SW480 (cell line): ENCODE measurements at places on chromosomes 1 and 21.

DNA sequence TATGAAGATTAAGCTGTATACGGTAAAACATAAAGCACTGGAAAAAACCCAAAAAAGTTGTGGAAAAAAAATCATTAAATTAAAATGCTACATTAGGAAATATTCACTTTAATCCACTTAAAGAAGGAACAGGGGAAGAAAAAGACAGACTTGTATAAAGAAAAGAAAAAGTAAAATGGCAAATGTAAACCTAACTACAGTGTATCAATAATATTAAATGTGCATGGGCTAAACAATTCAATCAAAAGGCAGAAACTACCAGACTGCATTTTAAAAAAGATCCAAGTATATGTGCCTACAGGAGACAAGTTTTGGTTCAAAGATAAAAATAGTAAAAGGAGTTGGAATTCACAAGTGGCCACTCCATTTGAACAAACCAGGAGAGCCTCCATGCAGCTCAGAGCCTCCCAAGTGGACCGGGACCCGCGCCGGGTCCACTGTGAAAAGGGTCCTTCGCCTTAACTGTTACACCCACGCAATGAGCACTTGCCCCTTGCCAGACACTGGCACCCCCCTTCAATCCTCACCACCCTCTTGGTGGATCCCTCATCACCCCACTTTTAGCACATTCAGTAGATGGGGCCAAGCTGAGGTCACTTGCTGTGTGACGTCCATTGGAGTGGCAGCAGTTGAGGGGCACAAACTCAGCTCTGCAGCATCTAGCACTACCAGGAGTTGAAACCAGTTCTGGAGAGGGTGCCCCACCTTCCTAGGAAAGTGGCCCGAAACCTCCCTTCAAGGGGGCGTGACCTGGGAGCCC, 898 bp downstream of the C1orf174 start:
- peak; percentile 37 for DNase-seq

GRCh38 chr1:60889709-60890108, 192.7 kb upstream of the NFIA start:
- no peak for DNase-seq

GRCh38 chr1:40739455-40740008, 44.1 kb upstream of the KCNQ4 start:
- DNase-seq, result no peak

DNA sequence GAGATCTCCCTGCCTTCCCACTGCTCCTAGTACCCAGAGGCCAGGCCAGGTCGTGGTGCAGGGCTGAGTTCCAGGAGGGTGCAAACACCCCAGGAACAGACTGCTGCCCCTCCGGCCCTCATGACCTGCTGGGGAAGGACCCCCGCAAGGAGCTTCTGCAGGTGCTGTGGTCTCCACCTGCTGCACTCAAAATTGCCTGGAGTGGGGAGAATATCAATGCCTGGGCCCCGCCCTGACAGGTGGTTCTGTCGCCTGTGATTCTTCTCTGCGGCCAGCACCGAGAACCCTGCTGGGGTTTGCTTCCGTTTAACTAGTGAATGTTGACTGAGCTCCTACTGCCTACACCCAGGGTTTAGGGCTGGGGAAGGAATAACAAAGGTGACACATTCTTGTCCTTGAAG, 2.1 kb upstream of the TFF3 start:
- peak; percentile 27 for DNase-seq

DNA sequence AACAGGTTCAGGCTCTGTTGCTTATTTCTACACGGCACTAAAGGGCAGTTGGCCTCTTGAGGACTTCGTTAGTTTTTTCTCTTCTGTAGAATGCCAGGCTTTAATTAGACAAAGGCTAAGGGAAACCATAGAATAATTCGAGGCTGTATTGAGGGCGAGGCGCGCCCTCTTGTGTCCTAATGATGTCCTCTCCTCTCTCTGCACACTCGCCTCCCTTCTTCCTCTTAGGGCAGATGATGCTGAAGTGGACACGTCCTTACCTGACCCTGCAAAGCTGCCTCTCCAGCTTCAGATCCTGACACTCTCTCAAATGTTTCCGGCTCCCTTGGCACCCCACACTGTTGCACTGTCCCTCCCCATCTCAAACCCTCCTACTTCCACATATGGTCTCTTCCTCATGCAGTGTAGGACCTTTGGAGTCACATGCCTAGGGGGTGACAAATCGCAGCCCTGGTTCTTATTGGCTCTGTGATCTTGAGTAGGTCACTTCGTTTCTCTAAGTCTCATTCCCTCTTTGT, 1.9 kb upstream of the ZSCAN20 start:
- peak; percentile 82 for DNase-seq

- no peak for DNase-seq
These were observed 8.6 kb upstream of the EEIG2 start for GRCh38 chr1:108551137-108551862.

DNA sequence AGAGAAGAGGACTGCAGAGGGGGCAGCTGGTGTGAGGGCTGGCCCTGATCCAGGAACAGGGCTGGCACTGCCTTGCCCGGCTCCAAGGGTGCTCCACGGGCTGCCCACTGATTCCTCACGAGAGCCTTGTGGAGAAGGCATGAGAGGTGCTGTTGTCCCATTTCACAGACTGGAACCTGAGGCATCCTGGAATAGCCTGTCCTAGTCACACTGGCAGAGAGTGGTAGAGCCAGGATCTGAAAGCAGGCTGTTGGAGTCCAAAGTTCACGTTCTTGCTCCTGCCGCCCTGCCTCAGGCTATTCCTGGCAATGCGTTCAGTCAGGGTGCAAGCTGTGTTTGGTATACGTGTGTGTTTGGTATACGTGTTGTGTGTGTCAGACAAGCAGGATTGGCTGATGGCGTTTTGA, 1.8 kb downstream of the RER1 start:
- DNase-seq, result no peak

DNA sequence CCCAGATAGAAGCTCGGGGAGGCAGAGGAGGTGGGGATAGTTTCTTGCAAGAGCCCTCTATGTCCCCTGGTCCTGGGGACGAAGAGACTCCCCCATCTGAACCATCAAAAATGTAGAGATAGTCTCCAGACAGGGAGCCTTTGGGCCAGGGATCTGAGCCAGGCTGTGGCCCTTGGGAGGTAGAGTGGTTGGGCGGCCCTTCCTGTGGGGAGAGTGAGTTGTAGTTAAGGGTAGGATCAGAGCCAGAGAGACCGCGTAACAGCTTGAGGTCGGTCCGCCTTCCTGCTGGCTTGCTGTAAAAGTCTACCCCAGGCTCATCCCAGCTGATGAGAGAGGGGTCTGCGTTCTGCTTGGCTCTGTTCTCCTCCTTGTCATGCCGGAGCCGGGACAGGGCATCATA, 25.3 kb downstream of the PIK3C2B start:
- no peak for DNase-seq

DNA sequence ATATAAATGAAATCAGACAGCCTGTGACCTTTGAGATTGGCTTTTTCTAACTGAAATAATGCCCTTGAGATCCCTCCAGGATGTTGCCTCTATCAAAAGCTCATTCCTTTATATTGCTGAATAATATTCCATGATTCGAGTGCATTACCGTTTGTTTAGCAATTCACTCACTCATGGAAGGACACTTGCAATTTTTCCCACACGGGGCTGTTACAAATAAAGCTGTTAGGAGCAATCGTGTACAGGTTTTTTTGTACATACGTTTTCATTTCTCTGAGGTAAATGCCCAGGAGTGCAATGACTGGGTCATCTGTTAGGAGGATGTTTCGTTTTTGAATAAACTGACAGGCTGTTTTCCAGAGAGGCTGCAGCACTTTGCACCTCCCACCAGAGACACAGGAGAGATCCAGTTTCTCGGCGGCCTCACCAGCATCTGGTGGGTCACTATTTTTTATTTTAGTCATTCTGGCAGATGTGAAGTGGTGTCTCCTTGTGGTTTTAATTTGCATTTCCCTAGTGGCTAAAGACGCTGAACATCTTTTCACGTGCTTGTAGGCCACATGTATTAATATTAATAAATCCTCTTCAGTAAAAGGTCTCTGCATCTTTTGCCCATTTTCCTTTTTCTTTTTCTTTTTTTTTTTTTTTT, 11.0 kb downstream of the PRDM15 start:
- no peak for DNase-seq

GRCh38 chr1:165697491-165697880, 876 bp downstream of the ALDH9A1 start:
- DNase-seq, result no peak

DNA sequence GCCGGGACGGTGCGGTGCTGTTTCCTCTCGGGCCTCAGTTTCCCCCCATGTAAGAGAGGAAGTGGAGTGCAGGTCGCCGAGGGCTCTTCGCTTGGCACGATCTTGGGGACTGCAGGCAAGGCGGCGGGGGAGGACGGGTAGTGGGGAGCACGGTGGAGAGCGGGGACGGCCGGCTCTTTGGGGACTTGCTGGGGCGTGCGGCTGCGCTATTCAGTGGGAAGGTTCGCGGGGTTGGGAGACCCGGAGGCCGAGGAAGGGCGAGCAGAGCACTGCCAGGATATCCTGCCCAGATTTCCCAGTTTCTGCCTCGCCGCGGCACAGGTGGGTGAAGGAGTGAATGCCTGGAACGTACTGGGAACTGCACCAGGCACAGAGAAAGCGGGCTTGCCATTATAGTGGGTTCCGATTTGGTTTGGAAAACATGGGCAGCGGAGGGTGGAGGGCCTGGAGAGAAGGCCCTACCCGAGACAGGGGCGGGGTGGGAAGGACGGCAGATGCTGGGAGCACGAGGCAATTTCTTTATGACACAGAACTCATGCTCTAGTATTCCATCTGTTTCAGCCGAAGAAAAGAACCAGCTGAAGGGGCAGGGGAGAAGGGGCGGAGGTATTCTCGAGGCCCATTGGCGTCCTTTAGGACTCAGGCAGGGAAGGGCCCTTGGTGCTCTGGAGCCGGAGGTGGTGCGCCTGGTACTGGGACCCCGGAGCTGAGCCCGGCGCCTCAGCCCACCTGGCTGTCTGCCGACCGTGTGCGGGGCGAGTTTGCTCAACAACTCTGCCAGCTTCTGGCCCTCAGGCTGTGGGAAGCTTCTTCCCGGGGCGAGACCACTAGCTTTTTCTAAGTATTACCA, 960 bp downstream of the PCSK9 start:
- peak; percentile 23 for DNase-seq

GRCh38 chr21:19712441-19712840, 1285.8 kb upstream of the NCAM2 start:
- DNase-seq, result no peak

GRCh38 chr1:113886417-113887401, 672 bp downstream of the BCL2L15 start:
- DNase-seq, result peak; percentile 66

DNA sequence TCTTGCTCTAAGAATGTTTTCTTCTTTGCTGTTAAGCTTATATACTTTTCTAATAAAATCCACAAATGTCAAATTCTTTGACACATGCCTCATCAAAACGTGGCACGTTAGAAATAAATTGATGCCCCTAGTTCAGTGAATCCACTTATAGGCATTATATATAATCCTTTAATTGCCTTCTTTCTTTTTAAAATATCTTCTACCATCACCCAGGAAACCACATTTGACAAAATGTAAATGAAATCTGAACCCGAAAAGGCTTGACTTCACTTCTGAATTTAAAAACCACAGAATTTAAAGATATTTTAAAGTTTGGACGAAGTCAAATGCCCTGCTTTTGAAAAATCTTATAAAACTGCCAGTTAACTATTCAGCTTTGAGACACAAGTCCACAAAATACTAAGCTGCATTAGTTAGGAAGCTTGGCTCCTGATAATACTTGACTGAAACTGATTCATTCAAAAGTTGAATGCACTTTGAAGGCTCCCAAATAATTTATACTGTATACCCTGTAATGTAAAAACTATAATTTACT, 22.4 kb upstream of the KIFAP3 start:
- no peak for DNase-seq

DNA sequence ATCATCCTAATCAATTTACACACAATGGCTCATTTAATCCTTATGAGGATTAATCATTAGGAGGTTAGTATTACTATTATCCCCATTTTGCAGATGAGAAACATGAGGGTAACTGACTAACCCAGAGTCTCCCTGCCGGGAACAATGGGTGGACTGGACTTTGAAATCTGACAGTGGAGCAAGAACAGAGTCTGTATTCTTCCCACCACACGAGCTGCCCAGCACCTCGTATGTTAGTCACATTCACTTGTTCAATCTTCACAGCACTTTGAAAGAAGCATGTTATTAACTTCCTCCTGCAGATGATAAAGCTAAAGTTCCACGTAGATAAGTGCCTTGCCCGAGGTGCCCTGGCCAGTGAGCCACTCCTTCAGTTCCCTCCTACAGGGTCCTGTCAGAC, 12.4 kb downstream of the C8B start:
- DNase-seq, result no peak

GRCh38 chr1:114238053-114238452, 84.4 kb upstream of the SYT6 start:
- DNase-seq, result no peak

- peak; percentile 89 for DNase-seq
These were observed at the start of gene C1orf210 for GRCh38 chr1:43285269-43285990. Gene C1orf210 (minus strand): TSS chr1:43285581. CDS start chr1:43283270, 2,311 bp downstream.

GRCh38 chr1:10399444-10399941, 629 bp downstream of the PGD start:
- peak; percentile 44 for DNase-seq

DNA sequence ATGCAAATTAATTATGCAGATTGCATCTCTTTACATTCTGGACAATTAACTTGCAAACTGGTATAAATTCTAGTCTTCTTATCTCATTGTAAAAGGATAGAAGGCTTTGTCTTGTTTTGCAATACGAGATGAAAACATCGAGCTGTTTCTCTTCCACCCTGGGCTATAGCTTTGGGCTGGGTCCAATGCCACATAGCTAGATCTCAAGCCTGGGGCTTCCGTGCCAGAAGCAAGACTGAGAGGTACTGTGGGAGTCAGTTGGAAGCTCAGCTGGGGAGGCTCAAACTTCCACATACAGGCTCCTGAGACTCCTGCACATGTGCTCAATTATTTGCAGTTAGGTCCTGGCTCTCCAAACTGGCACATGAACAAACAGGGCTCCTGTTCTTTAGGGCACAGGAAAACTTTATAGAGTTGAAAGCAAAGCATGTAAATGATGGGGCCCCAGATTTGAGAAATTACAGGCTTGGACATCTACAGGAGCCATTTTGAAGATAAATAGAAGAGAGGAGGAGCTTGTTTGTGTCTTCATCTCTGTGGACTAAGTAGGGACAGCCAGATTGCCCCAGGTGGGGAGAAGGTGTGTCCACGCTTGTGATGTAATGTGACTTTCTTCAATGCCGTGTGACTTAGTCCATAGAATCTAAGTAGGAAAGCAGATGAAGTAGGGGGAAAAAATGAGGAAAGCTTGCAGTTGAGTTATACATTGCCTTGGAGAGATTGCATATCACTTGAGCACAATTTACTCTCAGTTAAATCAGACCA, 65.9 kb upstream of the SIPA1L2 start:
- DNase-seq, result no peak

DNA sequence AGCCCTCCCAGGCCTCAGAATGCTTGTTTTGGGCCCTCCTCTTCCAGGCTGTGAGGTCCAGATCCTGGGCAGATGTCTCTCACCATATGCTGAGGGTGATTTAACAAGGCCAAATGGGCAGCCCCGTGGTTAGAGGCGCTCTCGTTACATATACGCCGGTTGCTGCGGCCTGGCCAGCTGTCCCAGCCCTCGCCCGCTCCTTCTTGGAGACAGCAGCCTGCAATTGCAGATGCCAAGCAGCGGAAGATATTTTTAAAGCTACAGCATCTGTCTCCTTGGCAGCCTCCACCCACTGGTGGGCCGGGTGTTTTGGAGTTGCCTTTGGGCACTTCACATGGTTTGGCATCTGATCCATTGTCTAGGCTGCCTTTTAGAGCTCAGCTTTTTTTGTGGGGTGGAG, 178.8 kb upstream of the NFIA start:
- DNase-seq, result no peak

GRCh38 chr1:112325504-112325903, 70.5 kb upstream of the CTTNBP2NL start:
- no peak for DNase-seq
